ENCODE measurements at places on chromosomes 2 and 18. TPM values are rescaled to one million over a fixed set of nuclear protein-coding genes. Genes with fewer than 3 reads are reported as not detected.

Gene CMPK2
- 43.3 TPM for total RNA-seq

GRCh38 chr2:227479865-227480475 lies 8.0 kb downstream of the AGFG1 start:
- DNase-seq = no peak

GRCh38 chr2:158378926-158379325 lies 77.6 kb downstream of the CCDC148 start:
- DNase-seq = no peak

- DNase-seq = peak; percentile 57
These were observed 84.7 kb upstream of the NEDD4L start for GRCh38 chr18:57959278-57959677.

GRCh38 chr2:116754381-116755101 lies 1060.0 kb upstream of the DDX18 start:
- no peak for DNase-seq

DNA sequence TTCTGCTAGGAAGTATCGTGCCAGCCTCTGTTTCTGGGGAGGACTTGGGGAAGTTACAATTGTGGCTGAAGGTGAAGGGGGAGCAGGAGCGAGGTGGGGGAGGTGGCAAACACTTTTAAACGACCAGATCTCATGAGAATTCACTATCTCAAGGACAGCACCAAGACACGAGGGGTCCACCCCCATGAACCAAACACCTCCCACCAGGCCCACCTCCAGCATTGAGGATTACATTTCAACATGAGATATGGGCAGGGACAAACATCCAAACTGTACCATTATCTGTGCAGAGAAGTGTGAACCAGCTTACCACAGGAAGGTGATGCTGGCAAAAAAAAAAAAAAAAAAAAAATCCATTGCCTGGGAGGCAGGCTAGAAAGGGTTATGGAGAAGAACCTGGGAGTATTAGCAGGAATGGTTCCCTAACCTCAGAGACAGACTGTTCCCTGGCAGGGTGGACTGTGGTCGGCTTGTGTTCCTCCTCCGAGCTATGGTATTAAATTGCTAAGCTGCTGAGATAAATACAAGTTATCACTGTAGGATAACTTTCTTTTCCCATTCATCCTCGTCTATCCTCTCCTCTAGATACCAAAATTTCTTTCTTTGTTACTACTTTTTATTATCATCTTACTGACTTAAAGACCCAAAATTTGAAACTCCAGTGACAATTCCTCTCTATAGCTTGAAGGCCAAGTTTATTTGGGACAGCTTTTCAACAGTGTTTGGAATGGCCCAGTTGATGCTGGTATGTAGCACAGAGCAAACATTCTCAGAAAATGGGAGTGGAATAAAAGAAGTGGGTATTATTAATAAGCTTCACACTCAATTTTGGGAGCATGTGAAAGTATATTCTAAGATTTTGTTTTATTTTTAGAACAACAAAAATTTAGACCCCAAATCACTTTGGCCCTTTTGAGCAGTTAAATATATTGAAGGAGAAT lies 73.7 kb upstream of the MAP3K20 start:
- DNase-seq = no peak

- no peak for DNase-seq
These were observed 221.0 kb upstream of the EPAS1 start for GRCh38 chr2:46076251-46076650.

Gene MALL
- 82.7 TPM for total RNA-seq

DNA sequence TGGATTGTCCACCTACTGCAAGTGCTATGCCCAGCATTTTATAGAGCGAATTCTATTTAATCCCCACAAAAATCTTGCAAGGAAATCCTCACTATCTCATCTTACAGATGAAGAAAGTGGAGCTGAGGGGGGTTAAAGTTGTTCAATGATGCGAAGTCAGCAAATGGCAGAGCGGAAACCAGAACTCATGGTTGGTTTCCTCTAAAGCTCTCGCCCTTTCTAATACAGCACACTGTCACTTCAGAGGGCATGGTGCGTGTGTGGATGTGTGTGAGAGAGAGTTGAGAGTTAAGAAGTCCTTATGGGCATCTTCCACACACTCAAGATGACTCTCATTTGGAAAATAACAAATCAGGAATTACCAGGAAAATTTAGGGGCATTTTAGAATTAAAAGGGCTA lies 78.4 kb downstream of the TGFA start:
- no peak for DNase-seq

- no peak for DNase-seq
These were observed 9.2 kb downstream of the SLC39A10 start for GRCh38 chr2:195666113-195666712.

Gene IL36A
- not detected for total RNA-seq

Gene TSHZ1
- total RNA-seq = 17.0 TPM

- no peak for DNase-seq
These were observed 5.7 kb downstream of the PSME4 start for GRCh38 chr2:53964987-53965687.

Gene HOXD13
- total RNA-seq = not detected

DNA sequence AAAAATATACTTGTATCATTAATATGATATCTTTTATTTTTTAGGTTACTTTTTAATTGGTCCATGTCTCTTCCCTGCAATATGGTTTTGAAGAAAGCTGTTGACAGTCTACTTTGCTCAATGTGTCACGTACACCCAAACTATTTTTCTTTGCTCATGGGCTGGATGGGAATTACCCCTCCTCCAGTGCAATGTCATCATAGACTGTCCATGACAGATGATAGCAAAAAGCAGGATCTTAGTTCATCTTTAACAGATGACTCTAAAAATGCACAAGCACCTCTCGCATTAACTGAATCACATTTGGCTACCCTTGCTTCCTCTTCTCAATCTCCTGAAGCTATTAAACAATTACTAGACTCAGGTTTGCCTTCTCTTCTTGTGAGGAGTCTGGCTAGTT lies 112.9 kb upstream of the TTC27 start:
- DNase-seq = no peak

Gene GPR45
- total RNA-seq = not detected

All from lower lobe of right lung (tissue), 2 donors.